Activated T-helper 1 cell treated with anti-CD3 and anti-CD28 coated beads, Interleukin-12 subunit alpha, Interleukin-12 subunit beta, Interleukin-2, Interleukin-4 antibody, amounts not matched to agents 30 ng/mL and 10 ng/mL and 1 ng/mL, durations not matched to agents 14 hours and 24 hours and 36 hours (primary cell): ENCODE measurements at places on chromosomes 2 and 18. TPM values are rescaled to one million over a fixed set of nuclear protein-coding genes. Genes with fewer than 3 reads are reported as not detected.

RAPGEF4 gene
- total RNA-seq = 0.31 and 0.42 TPM in 2 replicates

MARS2 gene
- 22.6 and 22.9 TPM in 2 replicates for total RNA-seq

DNA sequence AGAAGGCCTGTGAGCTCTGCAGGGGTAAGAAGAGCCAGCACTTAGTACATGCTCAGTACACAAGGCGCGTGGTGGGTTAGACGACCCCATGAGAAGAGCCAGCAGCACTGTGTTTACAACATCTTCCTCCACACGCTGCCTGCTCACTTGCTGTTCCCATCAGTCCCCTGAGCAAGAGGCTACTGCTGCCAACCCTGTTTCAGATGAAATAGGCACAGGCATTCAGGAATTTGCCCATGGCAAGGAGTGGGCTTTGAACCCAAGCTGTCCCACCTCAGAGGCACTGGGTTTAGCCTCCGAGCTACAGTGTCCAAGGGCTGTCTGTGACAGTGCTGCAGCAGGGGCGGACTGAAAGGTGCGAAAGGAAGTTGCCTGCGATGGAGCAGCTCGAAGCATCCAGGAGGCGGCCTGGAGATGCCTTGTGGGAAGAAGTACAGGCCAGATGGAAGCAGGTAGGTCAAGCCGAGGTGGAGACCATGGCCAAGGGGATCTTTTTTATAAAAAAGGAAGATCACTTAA lies 121.5 kb upstream of the PXDN start:
- H3K4me3 ChIP-seq = no peak overlapping the region
- DNase-seq = no peak
- no peak overlapping the region for H3K27ac ChIP-seq
- no peaks in the 10 kb centered on the region for H3K4me1 ChIP-seq
- H3K36me3 ChIP-seq = no peaks in the 10 kb centered on the region
- H3K27me3 ChIP-seq = peaks cover 3% of the 10 kb centered on the region

GRCh38 chr2:10372203-10372861 lies 69.6 kb downstream of the HPCAL1 start:
- no peaks in the 10 kb centered on the region for H3K36me3 ChIP-seq
- no peaks in the 10 kb centered on the region for H3K27me3 ChIP-seq
- peaks cover 20% of the 10 kb centered on the region for H3K4me1 ChIP-seq
- H3K4me3 ChIP-seq = no peak overlapping the region
- no peak overlapping the region for H3K27ac ChIP-seq
- DNase-seq = no peak

IWS1 gene
- 52.3 and 57.6 TPM in 2 replicates for total RNA-seq

DNA sequence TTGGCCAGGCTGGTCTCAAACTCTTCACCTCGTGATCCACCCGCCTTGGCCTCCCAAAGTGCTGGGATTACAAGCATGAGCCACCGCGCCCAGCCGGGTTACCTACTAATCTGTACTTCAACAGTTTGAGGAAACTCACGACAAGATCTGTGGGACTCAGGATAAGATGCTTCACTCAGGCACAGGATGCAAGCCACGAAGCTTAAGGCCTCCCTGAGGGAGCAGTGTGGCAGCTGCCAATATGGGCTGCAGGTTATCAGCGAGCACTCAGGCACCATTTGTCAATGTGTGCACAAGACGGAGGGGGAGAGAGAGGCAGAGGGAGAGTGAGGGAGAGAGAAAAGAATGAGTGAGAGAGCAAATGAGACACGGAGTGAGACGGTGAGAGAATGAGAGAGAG lies 173.6 kb upstream of the RAB6C start:
- DNase-seq = no peak
- H3K27ac ChIP-seq = no peak overlapping the region
- H3K4me1 ChIP-seq = no peaks in the 10 kb centered on the region
- peaks cover 7% of the 10 kb centered on the region for H3K27me3 ChIP-seq
- no peak overlapping the region for H3K4me3 ChIP-seq

DNA sequence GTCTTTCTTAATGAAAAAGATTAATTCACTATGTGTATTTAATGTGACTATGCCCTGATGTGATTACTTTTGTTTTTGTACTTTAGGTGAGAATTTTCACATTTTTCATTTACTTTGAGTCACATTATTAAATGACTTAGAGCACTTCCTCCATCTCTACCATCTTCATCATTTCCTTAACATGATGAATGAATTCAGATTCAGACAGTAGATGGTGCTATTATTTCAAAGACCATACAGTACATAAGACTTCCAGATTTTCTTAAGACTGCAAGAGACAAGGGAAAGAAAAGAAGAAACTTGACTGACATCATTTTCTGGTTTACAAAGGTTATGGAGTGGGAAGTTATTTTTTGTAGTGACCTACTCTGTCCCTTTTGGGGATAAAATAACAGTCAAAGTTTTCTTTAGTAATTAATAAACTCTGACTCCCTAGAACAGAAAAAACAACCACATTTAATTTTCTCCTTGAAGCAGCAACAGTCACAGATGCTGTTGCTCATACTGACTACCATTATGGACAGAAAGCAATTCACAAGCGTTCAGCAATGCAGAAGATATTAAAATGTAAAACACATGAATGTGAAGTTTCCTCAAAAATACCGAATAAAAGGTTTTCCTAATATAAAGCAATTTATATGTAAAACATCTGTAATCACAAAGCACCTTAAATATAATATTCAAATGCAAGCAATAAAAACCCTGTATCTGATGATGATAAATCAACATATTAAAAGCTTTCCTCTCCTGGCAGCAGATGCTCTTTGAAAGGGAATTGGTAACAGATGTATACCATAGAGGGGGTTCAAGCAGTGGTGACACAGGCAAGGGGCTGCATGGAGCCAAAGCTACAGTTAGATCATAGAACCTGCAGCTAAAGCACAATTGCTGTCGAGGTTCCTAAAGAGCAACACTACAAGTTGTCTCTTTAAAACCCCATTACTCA lies 1010.9 kb upstream of the NXPH2 start:
- no peak overlapping the region for H3K27ac ChIP-seq
- no peaks in the 10 kb centered on the region for H3K27me3 ChIP-seq
- H3K4me3 ChIP-seq = no peak overlapping the region
- DNase-seq = no peak

- H3K36me3 ChIP-seq = no peaks in the 10 kb centered on the region
- H3K4me3 ChIP-seq = no peak overlapping the region
- no peak overlapping the region for H3K27ac ChIP-seq
- DNase-seq = no peak
Measured at GRCh38 chr2:128364441-128364911, 45.8 kb upstream of the HS6ST1 start.

GRCh38 chr2:183166210-183166609 lies 42.0 kb downstream of the NUP35 start:
- DNase-seq = no peak
- peaks cover 7% of the 10 kb centered on the region for H3K4me1 ChIP-seq
- no peak overlapping the region for H3K4me3 ChIP-seq
- H3K27me3 ChIP-seq = no peaks in the 10 kb centered on the region
- H3K36me3 ChIP-seq = peaks cover 46% of the 10 kb centered on the region

- peaks cover 59% of the 10 kb centered on the region for H3K27me3 ChIP-seq
- peaks cover 3% of the 10 kb centered on the region for H3K36me3 ChIP-seq
- no peaks in the 10 kb centered on the region for H3K4me1 ChIP-seq
- H3K27ac ChIP-seq = no peak within 1 kb of the TSS
- DNase-seq = no peak
- no peak within 1 kb of the TSS for H3K4me3 ChIP-seq
Measured at GRCh38 chr18:21242141-21242779, at the start of gene GREB1L. GREB1L (plus strand) TSS chr18:21242232; CDS start chr18:21383519, 141,287 bp downstream.

GRCh38 chr2:182144041-182144775 lies 158.6 kb downstream of the PPP1R1C start:
- H3K4me1 ChIP-seq = no peaks in the 10 kb centered on the region

GRCh38 chr18:58385472-58385871 lies 243.4 kb downstream of the ALPK2 start:
- H3K4me1 ChIP-seq = no peaks in the 10 kb centered on the region
- H3K36me3 ChIP-seq = no peaks in the 10 kb centered on the region
- no peak overlapping the region for H3K27ac ChIP-seq
- no peaks in the 10 kb centered on the region for H3K27me3 ChIP-seq
- DNase-seq = no peak

EFEMP1 gene
- total RNA-seq = not detected in 2 replicates

- H3K36me3 ChIP-seq = no peaks in the 10 kb centered on the region
- H3K4me3 ChIP-seq = no peak overlapping the region
- no peak for DNase-seq
- no peak overlapping the region for H3K27ac ChIP-seq
Measured at GRCh38 chr2:235068701-235069100, 116.9 kb downstream of the SH3BP4 start.

- no peak overlapping the region for H3K4me3 ChIP-seq
- H3K27me3 ChIP-seq = peaks cover 76% of the 10 kb centered on the region
Measured at GRCh38 chr2:176146101-176146500, 5.2 kb upstream of the HOXD4 start.

FAM136A gene
- total RNA-seq = 88.9 and 89.1 TPM in 2 replicates

NHEJ1 gene
- total RNA-seq = 18.1 and 20.7 TPM in 2 replicates

SLC38A11 gene
- total RNA-seq = not detected in 2 replicates

DNA sequence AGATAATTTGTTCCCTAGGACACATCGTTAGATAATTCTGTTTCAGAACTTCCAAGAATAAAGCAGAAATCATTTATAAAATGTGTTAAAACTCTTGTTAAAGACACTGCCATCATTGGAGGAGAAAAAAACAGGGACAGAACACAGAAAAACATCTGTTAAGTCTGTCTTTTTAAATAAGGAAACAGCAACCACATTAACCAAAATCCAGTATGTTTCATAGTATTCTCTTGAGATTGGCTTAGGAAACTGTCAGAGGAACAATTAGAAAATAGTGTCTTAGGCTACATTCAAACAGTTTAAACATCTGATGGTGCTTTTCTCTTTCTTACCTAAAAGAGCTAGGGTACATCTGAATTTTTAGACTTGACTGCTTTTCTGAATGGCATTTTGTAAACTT lies 81.6 kb downstream of the PMS1 start:
- no peak overlapping the region for H3K27ac ChIP-seq
- H3K4me1 ChIP-seq = no peaks in the 10 kb centered on the region
- peaks cover 14% of the 10 kb centered on the region for H3K36me3 ChIP-seq
- no peak for DNase-seq
- H3K27me3 ChIP-seq = no peaks in the 10 kb centered on the region

GRCh38 chr2:232522623-232523401 lies 2.6 kb downstream of the PRSS56 start:
- no peak for DNase-seq
- no peak overlapping the region for H3K4me3 ChIP-seq
- H3K27ac ChIP-seq = no peak overlapping the region
- no peaks in the 10 kb centered on the region for H3K36me3 ChIP-seq

- H3K27me3 ChIP-seq = no peaks in the 10 kb centered on the region
- no peak for DNase-seq
- no peaks in the 10 kb centered on the region for H3K4me1 ChIP-seq
- no peaks in the 10 kb centered on the region for H3K36me3 ChIP-seq
Measured at GRCh38 chr2:55802067-55802466, 108.4 kb upstream of the PNPT1 start.

LYG2 gene
- total RNA-seq = not detected in 2 replicates

GRCh38 chr2:118983133-118983532 lies 41.1 kb downstream of the MARCO start:
- H3K4me1 ChIP-seq = no peaks in the 10 kb centered on the region
- H3K36me3 ChIP-seq = no peaks in the 10 kb centered on the region
- H3K27ac ChIP-seq = no peak overlapping the region

- H3K4me1 ChIP-seq = no peaks in the 10 kb centered on the region
- H3K27ac ChIP-seq = no peak overlapping the region
- DNase-seq = no peak
- no peaks in the 10 kb centered on the region for H3K36me3 ChIP-seq
Measured at GRCh38 chr18:10736984-10737383, 211.2 kb downstream of the NAPG start.

PRSS56 gene
- not detected in 2 replicates for total RNA-seq
